Fibroblast of lung (primary cell): ENCODE measurements at places on chromosomes 7 and 10.

GRCh38 chr7:1899196-1899595 lies 229.1 kb downstream of the ELFN1 start:
- peak; percentile 91 for DNase-seq

DNA sequence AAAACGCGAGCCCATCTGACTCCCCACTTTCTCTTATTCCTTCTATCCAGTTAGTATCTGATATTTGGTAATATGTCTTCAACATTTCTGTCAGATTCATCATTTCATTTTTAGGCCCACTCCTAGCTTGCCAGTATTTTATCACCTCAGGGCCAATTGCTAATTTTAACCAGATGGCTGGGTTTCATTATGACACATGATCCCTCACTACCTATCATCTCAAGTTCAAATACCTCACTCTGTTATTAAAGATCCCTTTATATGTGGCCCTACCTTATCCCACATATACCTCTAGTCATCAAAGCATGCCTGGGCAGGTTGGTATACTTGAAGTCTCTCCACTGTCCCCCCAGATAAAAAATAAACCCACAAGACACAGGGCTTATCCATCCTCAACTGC lies 104.9 kb downstream of the RNLS start:
- DNase-seq, result no peak

DNA sequence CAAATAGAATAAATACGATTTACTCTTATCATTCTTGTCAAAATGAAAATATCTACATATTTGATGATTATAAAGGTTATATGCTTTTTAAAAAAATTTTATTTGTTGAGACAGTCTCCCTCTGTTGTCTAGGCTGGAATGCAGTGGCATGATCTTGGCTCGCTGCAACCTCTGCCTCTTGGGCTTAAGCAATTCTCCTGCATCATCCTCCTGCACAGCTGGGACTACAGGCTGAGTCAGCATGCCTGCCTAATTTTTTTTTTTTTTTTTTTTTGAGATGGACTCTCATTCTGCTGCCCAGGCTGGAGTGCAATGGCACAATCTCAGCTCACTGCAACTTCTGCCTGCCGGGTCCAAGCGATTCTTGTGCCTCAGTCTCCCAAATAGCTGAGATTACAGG lies 48.9 kb downstream of the PUS7 start:
- peak; percentile 79 for DNase-seq

DNA sequence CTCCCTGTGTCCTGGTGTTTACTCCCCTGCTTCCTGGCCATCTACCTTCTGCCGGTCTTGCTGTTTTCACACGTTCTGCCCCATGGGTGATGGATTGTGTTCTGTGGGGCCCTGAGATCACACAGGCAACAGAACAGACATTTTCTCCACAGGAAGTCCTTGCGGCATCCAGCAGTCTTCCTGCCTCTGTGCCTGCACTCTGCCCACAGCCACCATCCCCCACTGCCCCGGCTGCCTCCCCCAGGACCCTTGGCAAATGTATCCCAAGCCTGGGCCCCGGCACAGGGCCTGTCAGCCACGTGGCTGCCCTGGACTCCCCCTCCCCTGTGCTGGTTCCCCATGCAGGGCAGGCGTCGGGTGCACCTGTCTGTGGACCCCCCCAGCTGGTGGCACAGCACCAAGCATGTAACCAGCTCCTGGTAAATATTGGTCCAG lies 184.2 kb downstream of the WDR37 start:
- DNase-seq, result no peak

GRCh38 chr7:2616387-2617324 lies 15.1 kb upstream of the TTYH3 start:
- DNase-seq, result no peak

DNA sequence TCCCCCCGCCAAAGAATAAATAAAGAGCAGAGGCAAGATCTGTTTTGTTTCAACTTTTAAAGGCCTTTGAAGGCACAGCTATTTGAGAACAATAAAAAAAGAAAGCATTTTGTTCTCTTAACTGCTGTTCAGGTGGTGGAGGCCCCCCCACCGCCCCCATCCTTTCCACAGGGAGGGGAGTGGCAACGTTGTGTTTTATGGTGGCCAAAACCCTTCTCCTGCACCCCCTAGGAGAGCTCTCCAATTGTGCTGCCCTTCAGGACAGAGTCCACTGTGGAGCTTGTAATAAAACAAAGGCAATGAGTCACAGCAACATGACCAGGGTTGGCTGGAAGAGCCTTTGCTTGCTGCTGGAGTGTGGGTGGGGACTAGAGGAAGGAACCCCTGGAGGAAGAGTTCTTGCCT lies 987.9 kb downstream of the KCNMA1 start:
- DNase-seq, result peak; percentile 75
